ENCODE measurements at places on chromosomes 16 and 17. TPM values are rescaled to one million over a fixed set of nuclear protein-coding genes. Genes with fewer than 3 reads are reported as not detected.

DNA sequence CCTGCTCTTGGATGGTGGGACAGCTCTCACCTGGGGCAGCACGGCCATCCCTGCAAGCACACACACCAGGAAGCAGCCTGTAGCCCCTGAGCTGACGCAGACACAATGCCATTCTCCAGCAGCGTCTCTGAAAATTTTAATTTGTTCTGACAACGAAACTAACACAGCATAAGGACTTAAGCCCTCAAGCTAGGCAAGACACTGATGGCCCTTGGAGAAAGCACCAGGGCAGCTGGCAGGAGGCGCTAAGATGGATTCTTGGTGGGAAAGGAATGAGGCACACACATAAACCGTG, 2.7 kb upstream of the LIMD2 start:
- DNase-seq, result no peak

GRCh38 chr16:81551151-81551808, 106.7 kb downstream of the CMIP start:
- peak; percentile 85 for DNase-seq

DNA sequence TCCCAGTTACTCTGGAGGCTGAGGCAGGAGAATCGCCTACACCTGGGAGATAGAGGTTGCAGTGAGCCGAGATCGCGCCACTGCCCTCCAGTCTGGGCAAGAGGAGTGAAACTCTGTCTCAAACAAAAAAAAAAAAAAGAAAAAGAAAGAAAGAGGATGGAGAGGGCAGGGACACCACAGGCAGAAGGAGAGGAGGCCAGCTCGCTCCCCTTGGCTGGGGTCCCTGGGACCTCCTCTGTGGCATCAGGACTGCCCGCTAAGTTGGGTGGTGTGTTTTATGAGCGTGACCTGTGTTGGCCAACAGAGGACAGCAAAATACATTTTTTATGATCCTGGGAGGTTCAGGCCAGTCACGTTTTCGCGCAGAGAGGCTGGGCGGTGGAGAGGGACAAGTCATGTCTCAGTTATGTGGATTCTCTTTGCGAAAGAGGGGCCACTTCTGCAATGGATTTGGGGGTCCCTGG, 229.6 kb downstream of the MRTFB start:
- DNase-seq, result peak; percentile 77

- DNase-seq, result no peak
Observed at GRCh38 chr16:50555952-50556673, 7.9 kb downstream of the NKD1 start.

- DNase-seq, result no peak
Observed at GRCh38 chr16:85978291-85978775, 79.4 kb downstream of the IRF8 start.

GRCh38 chr17:2718150-2718938, 6.8 kb upstream of the CLUH start:
- DNase-seq, result no peak

The CTRB1 gene
- not detected for total RNA-seq

The ABI3 gene
- total RNA-seq, result not detected

DNA sequence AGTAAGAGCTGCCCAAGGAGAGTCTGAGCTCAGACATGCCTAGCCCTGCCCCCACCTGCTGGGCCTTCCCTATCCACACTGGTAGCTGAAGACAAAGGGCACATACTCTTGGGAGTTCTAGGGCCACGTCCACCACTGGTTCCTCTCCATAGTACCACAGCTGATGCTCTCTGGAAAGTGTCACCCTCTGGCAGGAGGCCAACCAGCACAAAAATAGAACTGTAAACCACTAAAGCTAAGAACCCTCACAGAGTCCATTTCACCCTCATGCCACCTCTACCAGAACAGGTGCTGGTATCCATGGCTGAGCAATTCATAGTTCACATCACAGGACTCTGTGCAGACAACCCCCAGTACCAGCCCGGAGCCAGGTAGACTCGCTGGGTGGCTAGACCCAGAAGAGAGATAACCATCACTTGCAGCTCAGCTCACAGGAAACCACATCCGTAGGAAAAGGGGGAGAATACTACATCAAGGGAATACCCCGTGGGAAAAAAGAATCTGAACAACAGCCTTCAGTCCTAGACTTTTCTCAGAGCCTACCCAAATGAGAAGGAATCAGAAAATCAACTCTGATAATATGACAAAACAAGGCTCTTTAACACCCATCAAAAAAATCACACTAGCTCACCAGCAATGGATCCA, 115.3 kb downstream of the CEP112 start:
- peak; percentile 48 for DNase-seq

DNA sequence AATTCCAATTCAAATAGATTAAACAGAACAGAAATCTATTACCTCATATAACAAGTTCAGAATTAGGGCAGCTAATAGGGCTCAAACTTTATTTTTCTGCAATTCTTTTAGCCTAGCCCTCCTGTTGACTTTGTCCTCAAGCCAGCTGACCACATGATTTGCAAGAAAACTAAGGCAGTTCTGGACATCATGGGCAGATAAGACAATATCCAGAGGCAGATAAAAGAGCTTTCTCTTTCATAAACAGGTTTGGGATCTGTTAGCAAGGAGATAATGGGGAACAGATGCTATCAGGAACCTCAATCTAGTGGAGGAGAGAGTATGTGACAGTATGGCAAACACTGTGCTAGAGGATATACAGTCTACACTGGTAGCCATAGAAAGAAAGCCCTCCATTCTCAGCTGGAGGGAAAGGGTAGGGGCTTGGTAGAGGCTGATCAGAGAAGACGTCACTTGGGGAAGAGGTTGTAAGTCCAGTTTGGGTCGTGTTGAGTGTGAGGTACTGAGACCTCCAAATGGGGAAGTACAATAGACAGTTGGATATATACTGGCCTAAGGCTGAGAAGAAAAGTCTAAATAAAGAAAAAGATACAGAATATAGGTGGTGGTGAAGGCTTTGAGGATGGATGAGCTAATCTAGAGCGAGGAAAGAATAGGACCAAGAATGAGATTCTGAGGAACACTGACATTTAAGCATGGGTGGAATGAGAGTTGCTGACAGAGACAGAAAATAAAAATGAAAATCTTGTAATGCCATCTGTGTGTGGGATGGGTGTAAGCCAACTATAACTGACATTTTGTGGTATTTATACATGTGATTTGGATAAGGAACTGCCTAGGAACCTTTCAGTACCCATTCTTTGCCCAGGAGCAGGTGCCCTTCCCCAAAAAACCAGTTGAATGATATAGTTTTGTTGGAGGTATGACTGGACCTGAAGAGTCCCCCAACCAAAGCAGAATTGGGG, 67.4 kb downstream of the CYB561 start:
- no peak for DNase-seq

GRCh38 chr17:12349297-12349696, 316.4 kb upstream of the MYOCD start:
- no peak for DNase-seq

The SLX4 gene
- total RNA-seq, result 6.2 TPM

DNA sequence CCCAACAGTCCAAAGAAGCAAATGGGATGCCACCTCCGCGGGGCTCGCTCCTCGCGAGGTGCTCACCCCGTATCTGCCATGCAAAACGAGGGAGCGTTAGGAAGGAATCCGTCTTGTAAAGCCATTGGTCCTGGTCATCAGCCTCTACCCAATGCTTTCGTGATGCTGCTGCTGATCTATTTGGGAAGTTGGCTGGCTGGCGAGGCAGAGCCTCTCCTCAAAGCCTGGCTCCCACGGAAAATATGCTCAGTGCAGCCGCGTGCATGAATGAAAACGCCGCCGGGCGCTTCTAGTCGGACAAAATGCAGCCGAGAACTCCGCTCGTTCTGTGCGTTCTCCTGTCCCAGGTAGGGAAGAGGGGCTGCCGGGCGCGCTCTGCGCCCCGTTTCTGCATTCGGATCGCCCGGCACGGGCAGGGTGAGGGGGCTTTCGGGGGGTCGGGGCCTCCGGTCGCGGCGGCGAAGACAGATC, at the start of gene CDH13:
CDH13 (plus strand) TSS at position 179 of the 471 bp plus-strand sequence.
- DNase-seq, result peak; percentile 73

GRCh38 chr16:85085721-85086120, 26.6 kb downstream of the CIBAR2 start:
- DNase-seq, result no peak

The SALL1 gene
- not detected for total RNA-seq

DNA sequence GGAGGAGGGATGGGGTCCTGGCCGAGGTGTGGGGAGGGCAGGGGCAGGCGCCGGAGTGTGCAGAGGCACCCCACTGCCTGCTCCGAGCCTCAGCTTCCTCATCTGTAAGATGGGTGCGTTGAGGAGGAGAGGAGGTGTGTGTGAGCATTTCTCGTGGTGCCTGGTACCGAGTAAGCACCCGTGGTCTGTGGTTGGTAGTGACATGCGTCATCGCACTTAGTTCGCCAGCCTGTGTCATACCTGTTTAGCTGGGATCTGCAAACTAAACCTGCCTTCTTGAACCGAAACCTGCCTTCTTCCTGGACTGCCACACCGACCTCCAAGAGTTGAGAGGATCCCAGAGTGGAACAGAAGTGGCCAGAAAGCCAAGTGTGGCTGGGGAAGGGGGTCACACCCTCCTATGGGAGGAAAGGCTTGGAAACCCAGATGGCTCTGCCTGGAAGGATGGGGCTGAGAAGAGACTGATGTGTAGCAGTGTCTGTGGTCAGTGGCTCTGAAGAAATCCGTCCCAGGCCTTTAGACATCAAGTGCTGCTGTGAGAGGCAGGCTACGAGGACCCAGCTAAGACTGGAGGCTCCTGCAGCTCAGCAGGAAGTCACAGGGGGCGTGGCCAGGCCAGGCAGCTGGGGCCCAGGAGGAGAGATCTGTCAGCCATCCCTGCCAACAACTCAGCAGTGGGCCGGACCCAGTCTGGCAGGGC, 162.6 kb upstream of the PLCG2 start:
- no peak for DNase-seq

- DNase-seq, result no peak
Observed at GRCh38 chr17:56801459-56802178, 32.1 kb downstream of the C17orf67 start.

The KRT40 gene
- under 0.01 TPM for total RNA-seq

DNA sequence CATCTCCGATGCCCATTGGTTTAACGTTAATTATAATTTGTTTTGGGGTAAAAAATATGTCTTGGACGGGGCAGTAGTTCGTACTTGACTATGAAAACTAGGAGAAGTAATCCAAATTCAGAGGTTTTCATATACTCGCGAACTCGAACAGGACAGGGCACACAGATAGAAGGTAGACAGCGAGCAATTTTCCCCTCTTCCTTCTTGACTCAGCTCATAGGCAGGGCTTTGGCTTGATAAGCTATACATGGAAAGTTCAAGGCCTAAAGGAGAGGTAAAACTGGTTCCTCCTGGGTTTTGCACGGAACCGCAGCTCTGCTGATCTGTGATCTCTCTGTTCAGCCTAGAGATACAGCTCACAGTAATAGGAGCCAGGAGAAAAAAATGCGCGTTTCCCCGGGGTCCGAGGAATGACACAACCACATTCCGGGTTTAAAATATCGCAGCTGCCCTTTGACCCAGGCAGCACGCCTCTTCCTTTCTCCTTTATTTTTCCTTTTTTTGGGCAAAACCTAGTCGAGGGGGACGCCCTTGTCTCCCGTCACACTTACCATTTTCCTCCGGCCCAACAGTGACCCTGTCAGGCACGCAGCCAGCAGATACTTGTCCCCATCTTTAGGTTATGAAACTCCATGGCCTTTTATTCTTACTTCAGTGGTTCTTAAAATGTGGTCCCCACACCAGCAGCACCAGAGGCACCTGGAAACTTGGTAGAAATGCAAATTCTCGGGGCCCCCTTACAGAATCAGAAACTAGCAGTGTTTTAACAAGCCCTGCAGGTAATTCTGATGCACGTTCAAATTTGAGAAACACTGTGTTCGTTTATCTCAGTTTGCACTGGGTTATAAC, 1.7 kb upstream of the LASP1 start:
- no peak for DNase-seq

The SLX1B gene
- 37.7 TPM for total RNA-seq

GRCh38 chr17:21033350-21033749, 9.5 kb downstream of the USP22 start:
- DNase-seq, result no peak

DNA sequence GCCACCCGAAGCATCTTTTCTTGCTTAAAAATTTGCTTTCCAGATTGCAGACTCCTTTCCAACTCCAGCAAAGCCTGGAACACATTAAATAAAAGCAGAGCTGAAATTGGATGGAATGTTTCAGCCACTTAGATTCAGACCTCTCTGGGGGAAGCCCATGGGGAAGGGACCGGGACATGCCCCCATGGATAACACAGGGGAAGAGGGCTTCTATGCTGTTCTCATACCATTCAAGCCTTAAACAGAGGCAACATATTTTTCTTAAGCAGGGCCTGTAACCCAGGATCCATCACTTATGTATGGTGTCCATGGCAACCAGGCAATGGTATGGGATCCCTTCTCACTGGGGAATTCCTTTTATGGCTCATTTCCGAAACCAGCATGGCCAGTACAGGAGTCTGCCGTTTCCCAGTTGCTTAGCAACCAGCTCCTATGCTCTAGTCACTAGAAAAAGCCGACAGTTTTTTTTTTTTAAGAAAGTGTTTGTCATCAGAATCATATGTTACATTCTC, 62.0 kb upstream of the MARCHF10 start:
- DNase-seq, result peak; percentile 47

The MT4 gene
- not detected for total RNA-seq

The KRTAP16-1 gene
- not detected for total RNA-seq

GRCh38 chr17:44350733-44351226, 5.7 kb downstream of the GRN start:
- DNase-seq, result peak; percentile 32

DNA sequence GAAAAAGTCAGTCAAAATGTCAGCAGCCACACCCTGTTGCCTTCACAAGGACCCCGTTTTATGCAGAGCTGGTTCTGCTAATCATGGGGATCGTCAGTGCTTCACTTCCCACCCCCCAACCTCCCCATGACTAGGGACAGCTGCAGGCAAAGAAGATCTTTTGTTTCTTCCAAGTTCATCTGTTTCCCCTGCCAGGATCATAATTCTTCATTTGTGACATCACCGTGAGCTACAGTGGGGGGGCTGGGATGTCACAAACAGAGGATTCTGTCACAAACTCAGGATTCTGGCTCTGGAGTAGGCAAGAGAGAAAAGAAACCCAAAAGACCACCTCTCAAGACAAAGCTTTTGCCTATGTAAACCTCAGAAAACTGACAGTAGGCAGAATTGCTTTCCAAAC, 24.7 kb downstream of the DNAJC7 start:
- no peak for DNase-seq

DNA sequence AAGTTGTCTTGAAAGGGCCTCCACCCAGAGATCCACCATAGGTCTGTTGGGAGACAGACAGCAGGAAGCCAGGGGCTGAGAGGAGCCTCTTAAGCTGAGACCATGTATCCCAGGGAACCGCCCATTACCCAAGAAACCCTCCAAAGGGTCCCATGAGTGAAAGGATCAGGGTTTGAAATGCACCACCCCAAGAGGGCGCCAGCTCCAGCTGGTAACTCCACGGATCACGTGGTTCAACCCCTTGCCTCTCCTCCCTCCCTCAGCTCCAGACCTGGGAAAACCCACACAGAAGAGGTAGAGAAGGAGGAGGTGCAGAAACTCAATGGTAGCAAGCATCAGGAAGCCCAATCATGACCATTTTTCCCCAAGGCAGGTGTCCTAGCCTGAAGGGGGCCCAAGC, 148.7 kb downstream of the AIPL1 start:
- peak; percentile 16 for DNase-seq

The CNGB1 gene
- total RNA-seq, result 0.45 TPM

All from mammary epithelial cell (primary cell).